Epithelial cell of umbilical artery (primary cell): ENCODE measurements at places on chromosomes 1 and 21. TPM values are rescaled to one million over a fixed set of nuclear protein-coding genes. Genes with fewer than 3 reads are reported as not detected.

TCP10L gene
- not detected in 2 replicates for total RNA-seq

PLA2G4A gene
- total RNA-seq: 10.6 and 23.4 TPM in 2 replicates

HEYL gene
- total RNA-seq: under 0.01 TPM in 1 of 2 replicates, not detected in the other

VPS72 gene
- 69.8 and 76.7 TPM in 2 replicates for total RNA-seq

DIPK1A gene
- total RNA-seq: 0.65 and 0.76 TPM in 2 replicates

PCNX2 gene
- total RNA-seq: 7.8 and 13.1 TPM in 2 replicates

ZSWIM5 gene
- 0.30 and 0.32 TPM in 2 replicates for total RNA-seq

GPR157 gene
- 2.3 and 17.2 TPM in 2 replicates for total RNA-seq

CYP4A22 gene
- not detected in 2 replicates for total RNA-seq

ROR1 gene
- total RNA-seq: 7.6 and 12.7 TPM in 2 replicates

TACSTD2 gene
- 0.65 and 6.1 TPM in 2 replicates for total RNA-seq

LCA5L gene
- 0.91 and 0.97 TPM in 2 replicates for total RNA-seq

CCDC185 gene
- total RNA-seq: under 0.01 TPM in 1 of 2 replicates, not detected in the other

SPRR1B gene
- total RNA-seq: not detected in 2 replicates

OR2L8 gene
- under 0.01 and 0.30 TPM in 2 replicates for total RNA-seq

INPP5B gene
- 14.9 and 22.6 TPM in 2 replicates for total RNA-seq

DCST2 gene
- total RNA-seq: not detected in 2 replicates

OR2W3 gene
- total RNA-seq: not detected in 2 replicates

BATF3 gene
- 0.15 and 0.97 TPM in 2 replicates for total RNA-seq

PDZK1IP1 gene
- not detected in 2 replicates for total RNA-seq

HNRNPCL1 gene
- total RNA-seq: not detected in 2 replicates

ADORA3 gene
- not detected in 2 replicates for total RNA-seq

NFYC gene
- 14.0 and 19.6 TPM in 2 replicates for total RNA-seq

RIMS3 gene
- total RNA-seq: 0.15 and 0.32 TPM in 2 replicates

AADACL3 gene
- total RNA-seq: not detected in 2 replicates

TNFRSF4 gene
- total RNA-seq: 0.61 and 0.65 TPM in 2 replicates

RBBP4 gene
- 135 and 176 TPM in 2 replicates for total RNA-seq

MYBPH gene
- not detected in 2 replicates for total RNA-seq

EPHA2 gene
- 90.3 and 108 TPM in 2 replicates for total RNA-seq

LRRIQ3 gene
- 0.32 and 0.46 TPM in 2 replicates for total RNA-seq

TSACC gene
- not detected in 2 replicates for total RNA-seq

NTMT2 gene
- not detected in 2 replicates for total RNA-seq

IGSF3 gene
- total RNA-seq: 0.30 and 0.97 TPM in 2 replicates
